Stomach (tissue), 19 donors: ENCODE measurements at places on chromosomes 5 and 9. TPM values are rescaled to one million over a fixed set of nuclear protein-coding genes. Genes with fewer than 3 reads are reported as not detected.

Gene SPINK6
- not detected for total RNA-seq

- no peaks in the 10 kb centered on the region for H3K36me3 ChIP-seq
- no peaks in the 10 kb centered on the region for H3K27me3 ChIP-seq
- H3K4me1 ChIP-seq: peaks cover 8% of the 10 kb centered on the region
- no peak overlapping the region for H3K4me3 ChIP-seq
- no peak overlapping the region for H3K27ac ChIP-seq
Measured at GRCh38 chr5:42656651-42657015, 100.0 kb upstream of the CCDC152 start.

Gene TMEM252
- total RNA-seq: not detected

DNA sequence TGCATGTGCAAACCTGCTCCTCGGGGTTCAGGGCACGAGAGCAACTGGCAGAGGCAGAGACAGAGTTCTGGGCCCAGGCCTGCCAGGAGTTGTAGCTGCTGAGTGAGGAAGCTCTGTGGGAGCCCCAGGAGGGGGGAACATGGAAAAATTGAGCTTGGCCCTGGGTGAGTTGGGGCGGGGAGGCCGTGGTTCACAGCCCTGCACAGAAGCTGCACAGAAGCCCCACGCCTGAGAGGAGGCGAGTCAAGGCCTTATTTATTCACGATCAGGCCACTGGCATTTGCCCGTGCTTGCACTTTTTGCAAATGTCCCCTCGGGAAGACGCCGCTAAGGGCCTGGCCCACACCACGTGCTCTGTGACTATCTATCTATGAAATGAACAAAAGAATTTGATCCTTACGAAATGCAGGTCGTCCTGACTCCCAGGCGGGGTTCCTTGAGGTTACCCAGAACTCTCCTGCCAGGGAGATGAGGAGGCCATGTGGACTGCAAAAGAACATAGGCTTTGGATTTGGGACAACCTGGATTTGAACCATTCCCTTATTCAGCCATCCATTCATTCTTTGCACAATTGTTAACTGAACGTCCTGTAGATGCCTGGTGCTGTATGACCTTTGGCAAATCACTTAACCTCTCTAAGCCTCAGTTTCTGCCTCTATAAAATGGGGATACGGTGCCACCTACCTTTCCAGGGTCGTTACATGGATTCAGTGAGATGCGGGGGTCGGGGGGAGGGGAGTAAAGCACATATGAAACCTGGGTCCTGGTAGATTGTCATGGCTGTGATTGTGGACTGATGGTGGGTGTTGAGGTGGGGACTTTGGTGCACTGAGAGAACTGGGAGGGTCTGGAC, 17.9 kb downstream of the COL27A1 start:
- peak; percentile 74 for DNase-seq
- H3K4me1 ChIP-seq: peaks cover 45% of the 10 kb centered on the region
- no peak overlapping the region for H3K27ac ChIP-seq

GRCh38 chr5:322281-322941, 897 bp downstream of the AHRR start:
- H3K27ac ChIP-seq: no peak overlapping the region
- H3K4me3 ChIP-seq: peak overlapping the region; percentile 42
- H3K36me3 ChIP-seq: no peaks in the 10 kb centered on the region
- peaks cover 81% of the 10 kb centered on the region for H3K27me3 ChIP-seq
- no peak for DNase-seq
- peaks cover 28% of the 10 kb centered on the region for H3K4me1 ChIP-seq

Gene FBXL7
- 17.1 TPM for total RNA-seq

GRCh38 chr5:153818626-153819025, 220.1 kb downstream of the FAM114A2 start:
- H3K36me3 ChIP-seq: no peaks in the 10 kb centered on the region
- H3K27me3 ChIP-seq: no peaks in the 10 kb centered on the region
- no peaks in the 10 kb centered on the region for H3K4me1 ChIP-seq
- DNase-seq: no peak
- no peak overlapping the region for H3K4me3 ChIP-seq

DNA sequence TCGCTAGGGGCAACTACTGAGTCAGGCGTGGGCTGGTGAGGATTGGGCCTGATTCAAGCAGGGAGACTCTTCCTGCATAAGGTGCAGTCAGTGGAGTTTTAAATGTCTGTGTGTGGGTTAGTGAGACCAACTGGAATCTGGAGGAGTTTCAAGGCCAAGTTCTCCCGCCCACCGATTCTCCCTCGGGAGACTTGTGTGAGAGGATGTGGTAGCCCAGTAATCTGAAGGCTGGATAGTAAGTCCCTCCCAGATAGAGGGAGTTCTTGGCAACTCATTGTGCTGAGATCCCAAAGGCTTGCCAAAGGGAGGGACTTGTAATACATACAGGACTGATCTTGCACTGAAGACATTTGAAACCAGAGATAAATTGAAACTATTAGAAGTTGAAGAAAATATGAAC, 51.8 kb downstream of the WDR36 start:
- no peaks in the 10 kb centered on the region for H3K27me3 ChIP-seq
- no peak overlapping the region for H3K4me3 ChIP-seq
- no peaks in the 10 kb centered on the region for H3K36me3 ChIP-seq
- no peaks in the 10 kb centered on the region for H3K4me1 ChIP-seq
- DNase-seq: no peak

DNA sequence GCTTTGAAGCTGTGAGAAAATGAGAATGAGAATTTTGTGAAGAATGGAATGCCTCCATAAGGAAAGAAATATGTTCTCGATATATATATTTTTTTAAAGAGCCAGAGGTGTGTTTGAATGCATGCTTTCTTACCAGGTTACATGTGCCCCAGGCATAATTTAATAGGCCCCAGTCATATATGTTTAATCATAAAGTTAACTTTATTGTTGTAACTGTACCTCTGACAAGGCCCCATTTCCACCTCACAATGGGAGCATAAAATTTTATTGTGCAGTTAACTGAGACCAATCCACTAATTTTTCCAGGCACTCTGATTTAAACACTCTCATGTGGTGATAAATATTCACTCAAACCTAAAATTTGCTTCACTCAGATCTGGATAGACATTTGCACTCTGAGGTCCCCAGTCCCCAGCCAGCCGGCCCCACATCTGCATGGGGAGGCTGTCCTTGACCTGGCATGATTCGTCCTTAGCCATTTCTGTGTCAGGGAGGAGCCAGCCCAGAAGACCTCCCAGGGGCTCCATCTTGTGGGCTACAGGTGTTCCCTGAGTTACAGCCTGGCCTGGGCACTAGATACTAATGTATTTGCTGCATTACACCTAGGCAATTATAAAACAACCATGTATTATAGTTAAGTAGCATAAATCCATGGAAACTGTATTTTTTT, 245.8 kb downstream of the MTRR start:
- no peaks in the 10 kb centered on the region for H3K4me1 ChIP-seq
- no peak overlapping the region for H3K27ac ChIP-seq
- H3K4me3 ChIP-seq: no peak overlapping the region
- no peaks in the 10 kb centered on the region for H3K36me3 ChIP-seq
- no peak for DNase-seq

- no peaks in the 10 kb centered on the region for H3K4me1 ChIP-seq
- H3K27ac ChIP-seq: no peak overlapping the region
- H3K36me3 ChIP-seq: no peaks in the 10 kb centered on the region
- no peak for DNase-seq
- no peaks in the 10 kb centered on the region for H3K27me3 ChIP-seq
Measured at GRCh38 chr5:42894057-42894456, 82.4 kb upstream of the SELENOP start.

DNA sequence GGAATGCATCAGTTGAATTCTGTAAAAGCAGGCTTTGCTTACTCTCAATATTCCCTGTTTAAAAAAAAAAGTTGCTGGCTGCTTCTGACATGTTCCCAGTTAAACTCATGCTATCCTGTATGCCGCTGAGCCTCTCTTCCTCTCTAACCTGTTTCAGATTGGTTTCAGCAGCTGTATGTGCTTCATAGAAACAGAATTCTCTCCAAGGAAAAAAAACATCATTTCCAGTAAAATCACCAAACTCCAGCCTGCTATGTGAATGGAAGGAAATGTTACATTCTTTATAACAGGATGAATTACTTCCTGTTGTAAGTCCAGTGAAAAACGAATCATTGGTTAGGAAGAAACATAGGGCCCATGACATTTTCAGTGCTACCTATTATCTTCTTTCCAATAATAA, 25.7 kb upstream of the KCNV2 start:
- no peak overlapping the region for H3K27ac ChIP-seq
- peak; percentile 18 for DNase-seq
- H3K4me3 ChIP-seq: no peak overlapping the region
- H3K27me3 ChIP-seq: no peaks in the 10 kb centered on the region
- no peaks in the 10 kb centered on the region for H3K4me1 ChIP-seq

Gene PRSS3
- 91.2 TPM for total RNA-seq

DNA sequence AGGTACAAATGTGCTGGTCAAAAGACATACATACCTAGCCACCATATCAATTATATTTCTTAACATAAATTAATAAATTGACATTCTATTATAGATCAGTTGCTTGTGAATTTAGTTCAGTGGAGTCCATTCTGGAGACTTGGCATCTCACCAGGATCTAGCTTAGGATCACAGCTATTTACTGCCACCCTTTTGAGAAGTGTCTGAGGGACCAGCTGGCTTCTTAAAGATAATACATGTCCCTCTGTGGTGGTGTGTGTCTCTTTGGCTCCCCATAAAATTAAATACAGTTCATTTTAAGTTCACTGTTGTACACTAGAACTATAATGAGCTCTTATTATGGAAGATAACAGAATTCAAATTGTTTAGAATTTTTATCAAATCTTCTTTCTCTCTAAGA, 290.7 kb downstream of the PRELID2 start:
- H3K27me3 ChIP-seq: no peaks in the 10 kb centered on the region
- H3K36me3 ChIP-seq: no peaks in the 10 kb centered on the region
- DNase-seq: no peak
- H3K27ac ChIP-seq: no peak overlapping the region

DNA sequence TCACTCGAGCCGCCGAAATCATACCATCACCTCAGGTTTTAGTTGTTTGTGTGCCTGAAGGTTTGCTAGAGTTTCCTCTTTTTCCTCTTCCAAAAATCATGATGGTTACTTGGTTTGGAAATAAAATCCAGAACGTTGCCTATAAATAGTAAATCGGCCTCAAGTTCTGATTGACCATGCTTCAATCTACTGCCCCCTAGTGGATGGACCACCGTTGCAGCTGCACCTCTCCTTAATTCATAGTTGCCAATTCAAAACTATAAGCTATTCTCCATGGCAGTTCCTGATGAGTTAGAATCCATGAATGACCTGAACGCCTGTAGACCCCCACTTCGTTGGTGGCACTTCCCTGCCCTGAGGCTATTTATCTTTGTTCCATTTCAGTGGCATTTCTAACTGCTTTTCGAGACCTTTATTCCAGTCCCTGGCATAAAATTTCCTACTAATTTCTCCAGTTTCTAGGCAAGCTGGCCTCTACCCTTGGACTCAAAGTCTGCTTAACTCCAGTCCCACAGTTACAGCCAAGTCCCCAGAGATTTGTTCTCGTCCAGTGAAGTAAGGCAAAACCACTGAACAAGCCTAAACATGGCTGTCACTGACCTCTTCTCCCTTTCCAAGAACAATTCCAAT, 422.6 kb downstream of the EFNA5 start:
- H3K27ac ChIP-seq: no peak overlapping the region
- no peaks in the 10 kb centered on the region for H3K36me3 ChIP-seq
- peak; percentile 69 for DNase-seq
- H3K27me3 ChIP-seq: no peaks in the 10 kb centered on the region

DNA sequence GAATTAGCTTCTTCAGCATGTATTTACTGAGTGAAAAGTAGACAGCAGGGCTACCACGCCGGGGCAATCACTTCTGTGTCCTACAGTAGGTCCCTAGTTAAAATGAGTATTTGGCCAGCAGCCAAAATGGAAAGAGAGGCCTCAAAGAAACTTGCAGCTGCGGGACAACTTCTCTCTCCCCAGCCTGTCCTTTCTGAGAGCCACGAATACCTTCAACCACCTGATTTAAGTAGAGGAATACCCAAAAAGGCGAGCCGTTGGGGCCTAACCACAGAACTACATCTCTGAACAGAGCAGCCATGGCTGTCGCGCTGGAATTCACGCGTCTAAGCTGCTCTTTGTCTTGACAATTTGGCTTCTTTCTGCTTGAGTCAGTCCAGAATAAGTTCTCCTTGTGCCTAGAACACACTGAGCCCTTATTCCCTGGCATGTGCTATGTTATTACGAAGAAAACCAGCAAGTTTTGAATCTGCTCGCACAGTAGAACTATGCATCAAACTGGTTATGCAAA, 43.8 kb upstream of the GOLPH3 start:
- no peak overlapping the region for H3K4me3 ChIP-seq
- peak; percentile 68 for DNase-seq
- no peaks in the 10 kb centered on the region for H3K27me3 ChIP-seq
- no peaks in the 10 kb centered on the region for H3K36me3 ChIP-seq

DNA sequence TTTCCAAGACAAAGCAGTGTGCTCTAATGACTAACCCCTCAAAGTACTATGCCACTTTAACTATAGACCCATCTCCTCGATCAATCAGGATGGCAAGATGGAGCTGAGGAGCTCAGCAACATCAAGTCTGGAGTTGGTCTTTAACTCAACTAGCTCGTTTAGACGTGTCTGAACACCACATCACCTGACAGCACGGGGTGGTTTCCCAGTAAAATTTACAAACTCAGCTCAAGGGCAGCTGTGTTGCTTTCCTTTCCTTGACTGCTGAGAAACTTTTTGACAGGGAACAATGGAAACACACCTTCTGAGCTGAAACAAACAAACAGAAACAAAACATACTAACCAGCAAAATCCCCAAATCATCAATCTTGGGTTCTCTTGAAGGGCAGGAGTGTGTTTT, 202.5 kb downstream of the NTRK2 start:
- DNase-seq: no peak
- no peak overlapping the region for H3K27ac ChIP-seq
- H3K36me3 ChIP-seq: no peaks in the 10 kb centered on the region
- H3K4me3 ChIP-seq: no peak overlapping the region

Gene KCNV2
- not detected for total RNA-seq

Gene FSTL4
- not detected for total RNA-seq

DNA sequence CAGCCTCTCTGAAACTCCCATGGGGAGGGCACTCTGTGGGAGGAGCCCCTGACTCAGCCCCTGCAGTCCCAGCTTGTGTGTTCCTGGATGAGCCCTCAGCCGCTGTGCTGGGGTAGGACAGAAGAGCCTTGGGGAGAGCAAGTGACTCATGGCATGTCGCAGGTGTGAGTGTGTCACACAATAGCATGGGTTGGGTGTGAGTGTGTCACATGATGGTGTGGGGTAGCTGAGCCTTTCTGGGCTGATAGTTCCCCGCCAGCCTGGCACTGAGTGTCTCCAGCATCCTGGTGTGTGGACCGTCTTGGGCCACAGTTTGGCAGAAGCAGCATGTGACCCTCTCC, 83.4 kb downstream of the PHF2 start:
- no peaks in the 10 kb centered on the region for H3K4me1 ChIP-seq
- DNase-seq: no peak
- H3K27me3 ChIP-seq: no peaks in the 10 kb centered on the region

Gene RGMB
- total RNA-seq: 79.9 TPM
